ENCODE measurements at places on chromosomes 2 and 18.
A peak's percentile ranks its signal among the peaks of the same experiment; 100 is the strongest.

GRCh38 chr2:1748741-1749488, 4.6 kb upstream of the PXDN start:
- no peak for ATAC-seq

GRCh38 chr2:66443979-66444861, 9.3 kb downstream of the MEIS1 start:
- ATAC-seq, result no peak

DNA sequence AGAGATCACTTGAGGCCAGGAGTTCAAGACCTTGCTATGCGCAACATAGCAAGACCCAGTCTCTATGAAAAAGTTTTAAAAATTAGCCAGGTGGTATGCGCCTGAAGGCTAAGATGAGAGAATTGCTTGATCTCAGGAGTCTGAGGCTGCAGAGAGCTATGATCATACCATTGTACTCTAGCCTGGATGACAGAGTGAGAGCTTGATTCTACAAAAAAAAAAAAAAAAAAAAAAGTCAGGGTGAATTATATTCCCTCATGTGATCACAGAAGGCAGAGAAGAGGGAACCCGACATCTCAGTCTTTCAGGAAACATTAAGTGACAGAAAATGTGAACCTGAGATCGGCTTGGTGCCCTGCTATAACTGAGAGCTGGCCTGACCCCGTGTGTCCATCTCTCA, 171.2 kb upstream of the MSH6 start:
- ATAC-seq, result no peak

DNA sequence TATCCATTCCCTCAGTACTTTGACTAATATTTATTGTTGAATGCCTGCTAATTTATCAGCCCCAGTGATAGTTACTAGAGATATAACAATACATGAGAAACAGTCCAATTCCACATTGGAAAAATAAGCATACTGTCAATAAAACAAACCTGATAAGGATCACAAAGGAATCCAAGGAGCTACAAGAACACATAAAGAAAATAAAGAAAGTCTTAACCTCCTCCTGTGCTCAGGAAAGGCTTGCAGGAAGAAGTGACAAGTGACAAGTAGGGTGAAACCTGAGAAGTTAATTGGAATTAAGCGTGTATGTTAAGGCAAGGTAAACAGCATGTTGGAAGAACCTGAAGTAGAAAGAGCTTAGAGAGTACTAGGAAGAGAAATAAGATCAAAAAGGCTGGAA, 20.3 kb upstream of the ASNSD1 start:
- no peak for ATAC-seq

DNA sequence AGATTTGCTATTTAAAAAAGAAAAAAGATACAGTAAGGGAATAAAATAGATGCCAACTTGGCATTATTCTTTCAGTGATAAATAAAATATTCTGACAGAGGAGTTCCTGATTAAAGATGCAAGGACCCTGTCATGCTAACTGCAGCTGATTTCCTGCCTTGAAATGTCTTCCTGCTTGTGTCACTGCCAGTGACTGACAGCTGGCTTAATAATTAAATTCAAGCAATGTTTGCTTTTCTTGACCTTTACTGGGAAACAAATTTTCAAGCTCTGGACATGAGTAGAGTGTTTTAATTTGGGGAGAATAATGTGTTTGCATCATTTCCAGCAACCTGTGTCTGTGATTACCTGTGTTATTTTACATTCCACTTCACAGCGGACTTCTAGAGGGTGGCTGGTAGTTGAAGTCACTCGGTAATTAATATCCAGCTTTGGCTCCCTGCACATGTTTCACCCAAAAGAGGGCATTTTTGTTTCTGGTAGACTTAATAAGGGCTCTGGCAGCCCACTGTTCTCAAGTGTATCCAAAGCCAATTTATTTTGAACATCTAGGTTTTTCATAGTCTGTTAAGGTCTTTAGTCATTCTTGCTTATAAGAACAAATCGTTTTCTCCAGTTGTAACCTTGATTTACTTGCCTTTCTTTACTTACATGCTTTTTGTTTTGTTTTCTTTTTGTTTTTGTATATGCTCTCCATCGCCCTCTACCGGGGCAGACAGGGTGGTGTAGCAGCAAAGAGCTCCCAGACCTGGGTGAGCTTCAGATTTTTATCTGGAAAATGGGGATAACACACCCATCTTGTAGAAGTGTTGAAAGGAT, 48.5 kb upstream of the PROKR1 start:
- no peak for ATAC-seq

GRCh38 chr2:16253291-16253690, 312.9 kb downstream of the MYCN start:
- no peak for ATAC-seq

DNA sequence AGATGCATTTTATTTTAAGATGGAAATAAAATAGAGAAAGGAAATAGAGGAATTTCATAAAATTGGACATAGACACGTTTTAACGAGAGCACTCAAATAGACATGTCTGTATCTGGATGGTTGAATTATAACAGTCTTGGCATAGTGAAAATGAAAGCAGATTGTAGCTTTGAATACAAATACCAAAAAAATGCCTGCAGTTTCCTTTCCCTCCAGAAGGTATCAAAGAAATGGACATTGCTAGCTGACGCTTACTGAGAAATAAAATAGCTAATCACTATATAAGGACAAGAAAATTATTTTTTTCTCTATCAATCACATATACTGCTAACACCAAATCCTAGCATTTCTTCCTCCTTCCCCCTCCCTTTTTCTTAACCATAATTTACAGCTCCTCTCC, 11.4 kb upstream of the MAPRE2 start:
- ATAC-seq, result no peak

DNA sequence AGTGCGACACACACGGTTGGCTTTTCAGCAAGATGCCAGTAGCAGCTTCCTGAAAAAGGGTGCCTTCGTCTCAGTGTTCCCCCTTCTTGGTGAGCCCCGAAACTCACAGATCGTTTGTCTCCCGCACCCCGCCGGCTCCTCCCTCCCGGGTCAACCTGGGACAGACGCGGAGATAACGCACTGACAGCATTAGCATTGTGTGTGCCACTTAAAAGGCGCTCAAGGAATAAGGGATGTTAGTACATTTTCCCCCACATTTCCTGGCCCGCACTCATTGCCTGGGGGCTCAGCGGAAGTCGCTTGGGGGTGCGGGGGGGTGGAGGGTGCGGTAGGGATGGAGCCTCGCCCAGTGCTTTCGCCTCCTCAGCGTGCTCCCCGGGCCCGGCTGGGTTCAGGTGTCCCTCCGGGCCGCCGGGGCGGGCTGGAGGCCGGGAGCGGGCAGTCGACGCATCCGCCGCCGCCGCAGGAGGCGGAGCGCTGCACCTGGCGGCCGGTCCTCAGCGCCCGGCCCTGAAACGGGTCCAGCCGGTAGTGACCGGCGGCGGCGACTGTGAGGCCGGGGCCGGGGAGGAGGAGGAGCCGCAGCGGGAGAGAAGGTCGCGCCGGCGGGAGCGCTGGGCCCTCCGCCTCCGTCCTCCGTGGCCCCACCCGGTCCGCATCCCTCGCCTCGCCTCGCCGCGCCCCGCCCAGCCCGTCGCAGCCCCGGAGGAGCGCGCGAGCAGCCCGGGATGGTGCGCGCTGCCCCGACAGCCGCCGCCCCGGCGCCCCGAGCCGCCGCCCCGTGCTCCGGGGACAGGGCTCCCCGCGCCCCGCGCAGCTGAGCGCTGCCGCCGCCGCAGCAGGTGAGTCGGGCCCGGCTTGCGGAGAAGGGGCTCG, at the start of gene MFSD6:
Gene MFSD6, plus strand, starts transcription at position 694 of the 876 bp plus-strand sequence. CDS start 27,675 bp downstream, outside the sequence.
- ATAC-seq, result peak; percentile 85

DNA sequence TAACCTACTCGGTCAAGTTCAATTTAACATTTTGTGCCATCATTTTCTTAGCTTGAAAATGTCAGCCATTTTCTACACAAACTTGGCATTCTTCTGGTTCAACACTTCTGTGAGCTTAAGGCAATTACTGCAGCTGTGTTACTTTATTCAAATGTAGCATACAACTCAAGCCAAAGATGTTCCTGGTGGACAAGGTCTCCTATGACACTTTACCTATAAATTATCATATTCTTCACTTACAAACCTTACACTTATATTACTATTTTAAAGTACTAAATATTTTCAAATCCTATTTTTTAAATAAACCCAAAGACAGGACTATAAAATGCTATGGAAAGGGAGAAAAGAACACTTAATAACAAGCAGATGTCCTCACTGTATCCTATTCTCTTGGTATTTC, 1045.3 kb downstream of the TSN start:
- no peak for ATAC-seq

DNA sequence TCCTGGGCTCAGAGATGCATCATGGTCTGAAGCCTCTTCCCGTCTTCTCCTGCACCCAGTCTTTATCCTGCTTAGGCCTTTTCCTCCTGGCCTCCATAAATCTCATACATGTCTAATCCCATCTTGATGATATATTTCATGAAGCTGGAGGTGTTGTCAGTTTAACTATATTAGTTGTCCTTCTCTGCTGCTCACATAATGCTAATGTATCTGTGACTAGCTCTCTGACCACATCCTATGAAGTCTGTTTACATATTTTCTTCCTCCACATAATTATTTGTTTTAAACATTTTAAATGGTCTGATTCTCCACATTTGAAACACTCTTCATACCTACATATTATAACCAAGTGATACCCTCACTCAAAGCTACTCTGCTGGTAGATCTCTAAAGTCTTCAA, 315.2 kb upstream of the RND3 start:
- no peak for ATAC-seq

DNA sequence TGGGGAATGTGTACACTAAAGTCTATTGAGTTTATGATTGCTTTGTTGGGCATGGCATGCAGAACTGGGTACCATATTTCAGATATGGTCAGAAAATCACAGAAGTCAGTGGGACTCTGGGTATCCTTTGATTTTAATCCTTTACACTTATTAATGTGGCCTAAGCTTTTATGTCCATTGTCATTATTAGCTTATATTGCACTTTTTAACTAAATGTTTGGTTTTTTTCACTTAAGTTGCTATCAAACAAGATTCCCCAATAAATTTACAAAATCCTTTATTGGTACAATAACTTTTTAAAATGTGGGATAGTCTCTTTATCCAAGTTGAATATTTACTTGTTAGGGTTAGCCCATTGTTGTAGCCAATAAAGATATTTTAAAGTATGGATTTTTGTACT, 234.1 kb upstream of the NRP2 start:
- ATAC-seq, result no peak

DNA sequence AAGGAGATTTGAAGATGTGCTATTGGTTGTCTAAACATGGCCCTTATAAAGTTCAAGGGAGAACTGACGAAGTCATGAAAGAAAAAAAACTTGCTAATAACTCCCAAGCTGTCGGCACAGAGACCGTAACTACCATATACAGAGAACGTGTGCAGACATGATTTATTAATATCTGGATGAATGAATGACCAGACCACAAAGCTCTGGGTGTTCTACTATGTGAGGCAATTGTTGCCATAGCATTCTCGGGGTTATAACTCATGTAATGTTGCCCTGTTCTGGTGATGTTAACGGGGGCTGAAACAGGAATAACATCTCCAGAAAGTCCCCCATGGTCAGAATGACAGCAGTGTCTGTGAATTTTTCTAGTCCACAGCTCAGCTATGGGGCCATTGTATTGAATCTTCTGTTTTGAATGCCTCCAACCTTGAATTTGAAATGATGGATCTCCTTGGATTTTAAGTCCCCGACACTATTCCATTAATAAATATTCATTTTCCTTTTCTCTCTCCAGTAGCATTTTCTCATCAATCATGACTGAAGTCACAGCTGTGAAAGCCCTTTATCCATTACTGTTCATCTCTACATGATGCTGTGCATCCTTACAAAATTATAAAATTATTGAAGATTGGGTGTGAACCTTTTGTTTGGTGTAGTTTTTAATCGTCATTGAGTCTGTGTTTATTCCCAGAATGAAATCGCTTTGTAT, 483.4 kb upstream of the KLHL29 start:
- no peak for ATAC-seq

DNA sequence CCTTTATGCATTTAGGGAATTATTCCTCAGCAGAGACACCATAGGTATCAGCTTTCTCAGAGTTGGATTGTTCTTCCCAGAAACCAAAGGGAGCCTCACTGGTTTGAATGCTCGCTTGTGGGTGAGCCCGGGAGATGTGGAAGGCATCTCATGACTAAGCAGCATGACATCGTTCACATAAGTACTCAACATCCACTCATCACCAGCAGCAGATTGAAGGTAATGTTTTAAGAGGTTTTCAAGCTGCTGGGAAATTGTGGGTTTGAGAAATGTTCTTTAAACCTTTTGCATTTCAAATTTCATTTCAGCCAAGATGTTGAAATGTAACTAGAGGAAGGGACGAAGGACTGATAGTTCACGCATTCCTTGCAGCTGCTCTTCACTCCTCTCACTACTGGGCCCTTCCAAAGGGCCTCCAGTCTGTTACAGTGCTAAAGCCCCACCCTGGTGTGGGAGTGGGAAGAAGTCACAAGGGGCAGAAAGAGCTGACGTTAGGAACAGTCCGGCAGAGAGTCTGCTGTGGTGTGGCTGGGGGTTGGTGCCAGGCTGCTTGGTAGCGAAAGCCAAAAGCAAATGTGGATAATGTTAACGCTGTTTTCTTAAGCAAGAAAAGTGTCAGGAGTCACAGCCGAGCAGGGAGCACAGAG, 324.5 kb upstream of the EPHA4 start:
- no peak for ATAC-seq

GRCh38 chr18:30081122-30081521, 961.4 kb downstream of the DSC3 start:
- ATAC-seq, result no peak

- no peak for ATAC-seq
Observed at GRCh38 chr2:160876765-160877164, 283.5 kb upstream of the TANK start.

DNA sequence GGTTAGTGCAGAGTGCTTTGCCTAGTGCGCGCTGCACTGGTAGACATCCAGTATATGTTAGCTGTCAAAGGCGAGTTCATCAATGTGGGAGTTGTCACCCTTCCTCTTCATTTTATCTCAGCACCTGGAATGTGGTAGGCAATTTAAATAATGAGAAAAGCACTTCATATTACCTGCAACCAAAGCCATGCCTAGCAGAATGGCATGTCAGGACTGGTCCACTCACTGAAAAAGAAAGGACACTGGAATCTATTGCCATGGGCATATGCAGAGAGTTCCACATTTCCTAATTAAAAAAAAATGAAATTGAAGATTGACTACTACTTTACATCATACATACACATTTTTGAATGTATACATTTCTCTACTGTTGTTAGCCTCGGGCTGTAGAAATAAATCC, 139.6 kb downstream of the PAX3 start:
- ATAC-seq, result no peak

GRCh38 chr2:163081754-163082153, 243.2 kb upstream of the KCNH7 start:
- no peak for ATAC-seq

Measured in esophagus mucosa (tissue), 1 donor.